ENCODE measurements at places on chromosomes 1 and 21.

DNA sequence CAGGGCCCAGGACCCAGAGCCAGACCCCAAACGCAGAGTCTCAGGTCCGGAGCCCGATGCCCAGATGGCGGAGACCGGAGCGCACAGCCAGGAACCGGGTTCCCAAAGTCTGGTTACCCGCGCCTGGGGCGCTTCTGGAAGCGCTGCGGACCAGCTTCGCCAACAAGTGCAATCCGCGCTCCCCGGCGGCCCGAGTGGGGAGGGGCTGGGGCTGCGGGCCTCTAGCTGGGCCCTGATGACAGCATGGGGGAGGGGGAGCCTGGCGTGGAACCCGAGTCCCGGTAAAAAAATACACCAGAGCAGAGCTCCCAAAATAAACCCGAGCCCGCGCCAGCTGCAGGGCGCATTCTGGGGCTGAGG, 494 bp downstream of the NT5C1A start:
- peak; percentile 8 for DNase-seq

GRCh38 chr1:40625076-40625475, 40.4 kb downstream of the RIMS3 start:
- peak; percentile 17 for DNase-seq

GRCh38 chr21:16113052-16113715, 383.4 kb downstream of the USP25 start:
- DNase-seq: no peak

GRCh38 chr1:172398193-172398592, 22.3 kb upstream of the C1orf105 start:
- no peak for DNase-seq

GRCh38 chr1:38098101-38098847, 51.7 kb upstream of the POU3F1 start:
- DNase-seq: no peak

DNA sequence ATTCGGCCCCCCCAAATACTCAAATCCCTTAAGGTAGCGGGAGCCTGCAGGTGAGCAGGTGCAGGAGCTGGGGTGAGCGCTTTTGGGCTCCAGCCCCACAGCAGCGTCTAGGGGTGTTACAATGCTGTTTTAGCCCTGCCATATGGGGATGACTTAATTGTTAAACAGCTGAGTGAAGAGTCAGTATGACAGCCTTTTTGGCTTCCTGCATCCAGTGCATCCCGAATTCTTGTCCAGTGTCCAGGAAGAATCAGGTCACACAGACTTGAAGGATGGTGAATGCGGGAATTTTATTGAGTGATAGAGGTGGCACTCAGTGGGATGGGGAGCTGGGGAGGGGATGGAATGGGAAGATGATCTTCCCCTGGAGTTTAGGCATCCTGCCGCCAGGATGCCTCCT, 30.4 kb upstream of the HHAT start:
- no peak for DNase-seq

DNA sequence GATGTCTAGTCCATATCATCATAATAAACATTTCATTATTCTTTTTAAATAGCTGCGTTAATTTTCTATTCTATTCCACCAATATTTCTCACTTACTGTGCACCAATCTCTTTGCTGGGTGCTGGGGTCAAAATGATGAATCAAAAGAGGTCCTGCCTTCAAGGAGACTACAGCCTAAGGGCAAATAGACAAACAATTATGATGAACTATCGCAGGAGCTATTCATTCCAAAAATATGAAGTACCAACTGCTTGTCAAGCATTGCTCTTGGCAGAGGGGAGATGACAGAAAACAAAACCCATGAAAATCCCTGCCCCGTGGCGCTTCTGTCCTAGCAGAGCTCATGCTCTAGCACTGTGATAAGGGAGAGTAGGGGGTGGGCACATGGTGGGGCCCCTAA, 28.8 kb upstream of the SLC26A9 start:
- DNase-seq: no peak

DNA sequence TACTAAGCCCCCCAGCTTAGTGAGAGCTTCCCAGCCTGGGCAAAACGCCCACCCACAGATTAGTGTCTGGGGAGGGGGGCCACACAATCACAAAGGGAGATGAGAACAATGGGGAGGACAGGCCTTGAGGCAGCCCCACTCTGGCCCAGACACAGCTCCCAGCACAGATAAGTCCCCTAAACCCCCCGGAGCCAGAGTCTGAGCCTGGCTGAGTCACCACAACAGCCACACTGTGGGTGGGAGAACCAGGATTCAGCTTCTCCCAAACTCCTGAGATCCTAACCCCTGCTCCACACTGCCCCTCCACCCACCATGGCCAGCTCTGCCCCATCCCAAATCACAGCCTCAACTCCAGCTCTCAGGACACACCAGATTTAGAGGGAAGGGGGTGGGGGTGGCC, 4.2 kb downstream of the NECTIN4 start:
- DNase-seq: no peak

- no peak for DNase-seq
These were observed 29.4 kb downstream of the KCNK2 start for GRCh38 chr1:215111916-215112315.

GRCh38 chr1:7769673-7770412, 1.3 kb upstream of the VAMP3 start:
- no peak for DNase-seq

DNA sequence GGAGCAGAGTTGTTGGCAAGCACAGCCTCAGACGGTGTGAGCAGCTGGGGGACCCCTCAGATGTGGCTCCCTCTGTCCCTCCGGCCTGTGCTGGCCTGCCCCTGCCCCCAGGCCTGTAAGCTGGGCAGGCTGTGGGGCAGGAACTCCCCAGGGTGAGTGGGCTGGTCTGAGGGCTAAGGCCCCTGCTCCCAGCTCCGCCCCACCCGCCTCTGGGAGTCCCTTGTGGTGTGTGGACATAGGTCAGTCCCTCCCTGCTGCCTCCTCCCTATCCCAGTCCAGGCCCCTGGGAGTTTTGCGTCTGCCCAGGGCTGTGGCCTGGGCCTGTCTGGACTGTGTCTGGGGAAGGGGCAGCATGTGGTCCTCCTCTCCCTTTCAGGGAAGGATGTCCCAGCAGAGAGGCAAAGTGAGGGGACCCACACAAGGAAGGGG, 3.6 kb upstream of the VWA1 start:
- DNase-seq: no peak
